ENCODE measurements at places on chromosomes 7 and 10. TPM values are rescaled to one million over a fixed set of nuclear protein-coding genes. Genes with fewer than 3 reads are reported as not detected.

FRMPD2 gene
- total RNA-seq = 0.44 TPM

BMPER gene
- total RNA-seq = not detected

MSS51 gene
- total RNA-seq = 1.3 TPM

TMEM26 gene
- not detected for total RNA-seq

VWA2 gene
- total RNA-seq = not detected

FAM180A gene
- not detected for total RNA-seq

CALY gene
- not detected for total RNA-seq

TRIL gene
- total RNA-seq = not detected

MARCHF5 gene
- total RNA-seq = 27.2 TPM

ZKSCAN1 gene
- total RNA-seq = 43.0 TPM

TMEM229A gene
- not detected for total RNA-seq

H2BK1 gene
- total RNA-seq = not detected

OR2A42 gene
- not detected for total RNA-seq

OR9A2 gene
- not detected for total RNA-seq

MYOZ1 gene
- total RNA-seq = not detected

GJC3 gene
- 0.16 TPM for total RNA-seq

- no peak for DNase-seq
Measured at GRCh38 chr7:117707080-117707479, 166.2 kb downstream of the CTTNBP2 start.

- no peak for DNase-seq
Measured at GRCh38 chr7:25311346-25311745, 83.1 kb upstream of the NPVF start.

DNA sequence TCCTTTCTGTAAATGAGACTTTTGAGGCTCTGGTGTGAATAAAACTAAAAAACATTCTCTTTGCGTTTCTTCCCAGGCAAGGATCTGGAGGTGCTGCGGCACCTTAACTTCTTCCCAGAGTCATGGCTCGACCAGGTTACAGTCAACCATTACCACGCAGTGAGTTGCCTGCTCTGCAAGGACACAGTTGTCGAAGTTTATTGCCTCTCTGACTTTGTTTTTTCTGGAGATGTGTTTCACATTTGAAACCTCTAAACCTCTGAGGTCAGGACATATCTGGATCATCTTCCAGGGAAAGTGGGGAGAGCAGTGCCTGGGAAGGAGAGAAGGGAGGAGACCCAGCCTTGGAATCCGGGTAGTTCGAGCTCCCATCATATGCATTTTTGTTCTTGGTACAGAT, 43.4 kb upstream of the PLEKHA1 start:
- DNase-seq = no peak

DNA sequence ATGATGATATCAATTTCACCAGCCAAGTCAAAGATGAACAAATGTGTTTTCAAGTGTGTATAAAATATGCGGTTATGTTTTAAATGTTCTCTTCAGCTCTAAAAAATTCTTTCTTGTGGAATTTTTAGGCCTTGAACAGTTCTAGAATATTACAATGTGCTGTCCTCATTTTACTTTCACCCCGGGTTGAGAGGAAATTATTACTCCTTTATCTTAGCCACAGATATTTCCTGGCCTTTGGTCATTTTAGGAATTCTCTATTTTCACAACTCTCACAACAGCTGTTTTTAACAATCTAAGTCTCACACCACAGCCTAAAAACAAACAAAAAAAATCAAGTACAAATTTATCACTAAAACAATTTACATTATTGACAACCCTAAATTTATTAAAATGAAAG, 112.2 kb upstream of the HGF start:
- no peak for DNase-seq

GRCh38 chr10:110865186-110865808, 6.4 kb upstream of the PDCD4 start:
- no peak for DNase-seq

DNA sequence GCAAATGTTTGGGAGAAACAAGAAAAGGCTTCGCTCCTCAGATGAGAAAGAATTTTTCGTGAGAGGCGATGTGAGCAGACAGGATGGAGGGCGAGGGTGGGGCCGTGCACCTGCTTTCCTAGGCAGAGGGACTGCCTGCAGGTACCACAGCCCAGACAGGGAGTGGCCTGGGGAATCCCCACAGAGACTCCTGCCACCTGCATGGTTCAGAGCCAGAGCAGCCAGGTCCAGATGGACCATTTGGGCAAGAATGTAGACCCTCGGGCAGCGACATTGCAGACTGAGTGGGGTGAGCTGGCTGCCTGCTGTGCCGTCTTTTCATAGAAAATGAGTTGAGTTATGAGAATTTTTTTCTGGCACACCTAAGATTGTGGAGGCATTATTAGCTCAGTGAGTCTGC, 216.8 kb downstream of the SNX10 start:
- DNase-seq = no peak

DNA sequence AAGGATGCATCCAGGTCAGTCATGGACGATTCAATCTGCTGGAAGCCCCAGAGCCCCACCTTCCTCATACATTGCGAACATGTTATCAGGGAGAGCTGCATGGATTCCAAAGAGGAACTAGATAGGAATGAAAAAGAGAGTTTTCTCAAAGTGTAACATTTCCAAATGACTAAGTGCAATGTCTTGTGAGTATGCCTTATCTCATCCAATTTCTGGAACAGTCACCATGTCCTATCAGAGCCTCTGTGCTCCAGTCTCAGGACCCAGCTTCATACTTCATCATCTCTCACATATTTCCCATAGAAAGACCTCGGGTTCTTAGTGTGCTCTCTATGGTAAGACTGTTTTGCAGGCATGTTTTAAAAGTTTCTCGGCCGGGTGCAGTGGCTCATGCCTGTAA, 26.8 kb downstream of the ZC3HC1 start:
- no peak for DNase-seq

- no peak for DNase-seq
Measured at GRCh38 chr7:31595390-31595789, 81.5 kb downstream of the ITPRID1 start.

GRCh38 chr10:59335497-59335896, 26.9 kb downstream of the FAM13C start:
- no peak for DNase-seq

DNA sequence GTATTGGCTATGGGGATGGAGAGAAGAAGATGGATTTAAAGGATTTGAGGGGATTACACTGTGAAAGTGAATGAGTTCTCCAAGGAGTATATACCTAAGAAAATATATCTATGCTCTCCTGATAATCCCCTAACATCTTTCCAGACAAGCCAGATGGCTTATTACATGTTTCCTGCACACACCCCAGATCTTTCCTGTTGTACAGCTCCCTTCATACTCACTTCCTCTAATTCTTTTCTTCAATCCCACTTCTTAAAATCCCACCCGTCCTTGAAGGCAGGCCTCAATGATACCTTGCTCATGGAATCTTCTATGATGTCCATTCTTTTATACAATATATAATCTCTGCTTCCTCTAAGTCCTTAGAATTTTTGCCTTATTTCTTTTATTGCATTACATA, 317.2 kb upstream of the DGKB start:
- no peak for DNase-seq

- DNase-seq = peak; percentile 7
Measured at GRCh38 chr7:93115796-93116195, 2.0 kb downstream of the SAMD9 start.

GRCh38 chr7:157993406-157994105, 594.1 kb downstream of the PTPRN2 start:
- DNase-seq = no peak

DNA sequence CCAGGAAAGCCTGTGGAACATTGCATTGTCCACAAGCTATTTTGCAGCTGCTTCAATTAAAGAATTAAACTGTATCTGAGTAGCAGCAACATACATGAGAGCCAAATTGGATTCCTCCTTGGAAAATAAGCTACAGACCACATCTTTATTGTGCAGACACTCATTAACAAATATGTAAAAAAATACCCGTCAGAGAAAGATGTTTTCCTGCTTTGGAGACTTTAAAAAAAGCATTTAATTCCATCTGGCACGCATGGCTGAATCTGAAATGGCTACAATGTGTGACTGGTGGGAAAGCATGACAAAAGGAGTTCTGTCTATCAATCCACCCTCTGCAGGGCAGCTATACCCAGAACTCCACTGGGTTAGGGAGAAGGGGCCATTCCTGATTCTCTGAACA, 73.1 kb upstream of the HPS1 start:
- DNase-seq = no peak

GRCh38 chr10:130901311-130902165, 410.0 kb downstream of the TCERG1L start:
- DNase-seq = peak; percentile 8

DNA sequence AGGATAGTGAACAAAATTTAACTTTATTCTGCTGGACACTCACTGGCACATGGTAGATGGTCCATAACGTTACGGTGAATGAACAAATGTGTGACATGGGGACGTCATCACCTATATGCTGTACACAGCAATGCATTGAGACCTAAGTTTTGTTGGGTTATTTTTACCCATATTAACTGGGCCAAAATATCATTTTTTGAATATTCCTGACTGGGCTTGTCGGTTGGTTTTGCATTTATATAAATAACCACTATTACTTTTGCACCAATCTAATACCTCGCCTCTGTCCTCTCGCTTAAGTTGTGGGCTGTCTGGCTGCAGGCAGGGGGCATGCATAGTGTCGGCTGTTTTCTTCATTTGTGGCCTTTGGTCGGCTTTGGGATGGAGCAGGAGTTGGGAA, 161.7 kb downstream of the USP6NL start:
- DNase-seq = no peak

- DNase-seq = no peak
Measured at GRCh38 chr7:3695602-3696001, 394.6 kb downstream of the SDK1 start.

- no peak for DNase-seq
Measured at GRCh38 chr7:119890631-119891030, 382.3 kb upstream of the KCND2 start.

- DNase-seq = peak; percentile 75
Measured at GRCh38 chr7:142939226-142939910, at the start of gene LLCFC1. TSS of gene LLCFC1 (plus strand) at chr7:142939484. CDS start at chr7:142939622, 138 bp downstream.

DNA sequence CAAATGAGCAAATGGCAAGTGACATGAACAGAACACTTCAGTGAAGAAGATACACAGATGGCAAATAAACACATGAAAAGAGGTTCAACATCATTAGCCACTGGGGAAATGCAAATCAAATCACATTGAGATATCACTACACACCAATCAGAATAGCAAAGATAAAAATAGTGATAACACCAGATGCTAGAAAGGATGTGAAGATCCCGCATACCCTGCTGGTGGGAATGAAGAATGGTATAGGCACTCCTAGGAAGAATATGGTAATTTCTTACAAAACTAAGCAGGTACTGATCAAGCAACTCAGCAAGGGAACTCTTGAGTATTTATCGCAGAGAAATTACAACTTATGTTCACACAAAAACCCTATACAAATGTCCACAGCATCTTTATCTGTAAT, 11.2 kb downstream of the LAMB4 start:
- DNase-seq = no peak

DNA sequence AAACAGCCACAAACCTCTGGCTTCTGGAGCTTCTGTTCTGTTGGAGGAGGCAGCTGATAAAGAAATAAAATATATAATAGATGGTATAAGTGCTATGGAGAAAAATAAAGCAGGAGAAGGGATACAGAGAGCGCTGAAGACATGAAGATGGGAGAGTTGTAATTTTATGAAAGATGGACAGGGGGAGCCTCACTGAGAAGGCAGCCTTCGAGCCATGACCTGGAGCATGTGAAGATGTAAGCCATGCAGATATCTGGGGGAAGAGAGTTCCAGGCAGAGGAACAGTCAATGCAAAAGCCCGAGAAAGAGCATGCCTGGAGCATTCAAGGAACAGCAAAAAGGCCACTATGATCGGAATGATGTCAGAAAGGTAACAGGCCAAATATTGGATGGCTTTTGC, 187.5 kb downstream of the KIAA1217 start:
- no peak for DNase-seq

- no peak for DNase-seq
Measured at GRCh38 chr7:47807756-47808155, 140.5 kb downstream of the PKD1L1 start.

- DNase-seq = peak; percentile 37
Measured at GRCh38 chr10:30639946-30640786, 10.6 kb upstream of the LYZL2 start.

DNA sequence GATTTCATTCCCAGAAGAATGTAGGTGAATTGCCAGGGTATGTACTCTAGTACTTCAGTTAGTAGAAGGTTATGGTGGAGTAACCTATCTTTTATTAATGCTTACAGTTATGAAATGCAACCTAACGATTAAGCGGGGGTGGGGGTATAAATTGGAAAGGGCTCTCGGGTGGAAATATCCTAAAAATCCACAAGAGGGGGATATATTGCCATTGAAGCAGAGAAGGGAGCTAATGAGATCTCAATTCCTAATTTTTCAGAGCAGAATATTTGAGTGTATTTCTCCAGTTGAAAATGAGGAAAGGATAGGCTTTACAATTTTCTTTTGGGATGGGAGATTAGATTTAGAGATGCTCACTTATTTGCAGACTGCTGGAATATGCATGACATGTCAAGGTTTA, 90.8 kb downstream of the DNAJB9 start:
- DNase-seq = peak; percentile 23

- DNase-seq = no peak
Measured at GRCh38 chr7:141648276-141649114, 53.5 kb downstream of the DENND11 start.

DNA sequence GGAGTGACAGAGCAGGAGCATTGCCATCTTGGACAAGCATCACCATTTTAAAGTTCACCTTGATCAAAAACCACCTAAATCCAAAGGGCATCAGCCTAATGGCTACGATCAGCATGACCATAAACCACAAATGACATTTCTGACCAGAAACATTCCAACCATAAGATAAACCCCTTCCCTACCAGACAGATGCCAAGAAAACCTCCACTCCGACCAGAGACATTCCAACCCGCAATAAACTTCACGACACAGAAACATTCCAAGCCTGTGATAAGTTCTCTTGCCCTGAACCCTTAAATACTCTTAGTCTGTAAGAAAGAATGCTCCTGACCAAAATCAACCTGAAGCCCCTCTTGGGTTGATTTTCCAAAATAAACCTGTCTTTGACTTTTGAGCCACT, 606.9 kb downstream of the POM121L12 start:
- no peak for DNase-seq

DNA sequence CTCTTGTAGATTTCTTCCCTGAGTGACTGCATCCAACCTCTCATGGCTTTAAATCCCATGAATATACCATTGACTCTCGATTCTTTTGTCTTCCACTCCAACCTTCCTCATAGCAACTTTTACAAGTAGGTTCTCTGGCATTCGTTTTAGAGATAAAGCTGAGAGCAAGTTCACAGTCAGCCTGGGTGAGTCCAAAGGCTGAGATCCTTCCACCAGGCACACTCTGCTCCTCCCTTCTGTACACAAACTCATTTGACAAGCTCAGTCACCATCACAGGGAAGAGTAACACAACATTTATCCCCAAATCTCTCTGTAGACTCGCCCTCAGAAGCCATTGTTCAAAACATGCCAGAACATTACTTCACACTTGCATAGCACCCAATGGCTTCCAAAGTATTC, 10.9 kb downstream of the CTTNBP2 start:
- no peak for DNase-seq

GRCh38 chr7:123437447-123437995, 96.9 kb downstream of the IQUB start:
- no peak for DNase-seq

All from K562 (cell line).